Esophagus squamous epithelium (tissue), 5 donors: ENCODE measurements at places on chromosomes 4 and X.

DNA sequence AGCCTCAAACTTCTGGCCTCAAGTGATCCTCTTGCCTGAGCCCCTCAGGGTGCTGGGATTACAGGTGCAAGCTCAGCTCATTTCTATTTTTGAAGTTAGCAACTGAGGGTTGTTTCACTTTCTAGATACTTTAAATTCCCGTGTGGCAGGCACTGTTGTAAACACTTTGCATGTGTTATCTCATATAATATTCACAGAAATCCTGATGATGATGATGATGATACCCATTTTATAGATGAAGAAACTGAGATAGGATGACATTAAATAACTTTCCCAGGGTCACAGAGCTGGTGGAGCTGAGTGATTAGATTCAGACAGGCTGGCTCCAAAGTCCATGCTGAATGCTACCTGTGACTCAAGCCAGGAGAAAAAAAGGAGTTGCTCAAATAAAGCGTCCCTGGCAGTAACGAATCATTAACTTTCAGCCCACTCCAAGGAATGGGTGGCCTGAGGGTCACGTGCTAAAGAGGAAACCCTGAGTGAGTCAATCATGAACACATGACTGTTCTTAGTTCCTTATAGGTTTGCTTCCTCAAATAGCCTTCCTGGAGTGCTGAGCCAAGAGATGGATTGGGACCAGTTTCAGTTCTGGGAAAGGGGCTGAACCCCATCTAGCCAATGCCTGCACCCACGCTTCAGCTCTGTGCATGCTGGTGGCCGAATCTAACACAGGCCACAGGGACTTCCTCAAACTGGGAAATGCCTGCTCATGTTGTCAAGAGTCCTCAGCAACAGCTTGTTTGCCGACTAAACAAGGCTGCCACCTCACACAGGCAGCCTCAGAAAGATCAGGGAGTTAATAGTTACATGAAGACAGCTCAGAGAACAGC lies 52.8 kb downstream of the RBM47 start:
- peak; percentile 8 for DNase-seq

DNA sequence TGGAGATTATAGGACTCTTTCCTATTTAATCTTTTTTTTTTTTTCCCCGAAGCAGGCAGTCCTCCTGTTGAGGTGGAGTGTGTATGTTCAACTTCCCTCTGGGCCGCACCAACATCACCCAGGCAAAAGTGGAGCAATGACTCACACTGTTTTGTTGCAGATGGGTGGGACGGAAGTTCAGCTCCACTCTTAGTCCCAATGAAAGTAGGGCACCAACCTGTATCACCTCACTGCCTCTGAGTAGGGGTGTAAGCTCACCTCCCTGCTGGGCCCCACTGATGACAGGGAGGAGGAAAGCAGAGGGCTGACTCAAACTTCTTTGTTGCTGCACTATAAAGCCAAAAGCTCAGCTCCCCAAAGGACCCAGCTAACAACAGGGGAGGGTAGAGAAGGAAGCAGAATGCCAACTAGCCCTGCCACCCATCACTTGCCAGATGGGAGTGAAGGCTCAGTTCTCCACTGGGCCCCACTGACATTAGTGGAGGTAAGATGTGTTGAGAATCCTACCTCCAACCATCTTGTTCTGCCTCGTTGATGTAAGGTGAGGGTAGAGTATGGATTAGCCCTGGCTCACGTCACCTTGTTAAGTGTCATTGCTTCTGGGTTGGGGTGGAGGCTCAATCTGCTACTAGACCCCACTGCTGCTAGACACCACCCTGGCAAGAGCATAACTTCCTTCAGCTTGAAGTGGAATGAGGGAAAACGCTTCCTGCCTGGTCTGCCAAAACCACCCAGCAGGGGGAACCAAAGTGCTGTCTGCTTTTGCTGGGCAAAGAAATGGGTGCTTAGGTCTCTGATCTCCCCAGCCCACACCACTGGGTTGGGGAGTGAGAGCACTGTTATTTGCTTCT lies 14.1 kb downstream of the RPS6KA3 start:
- no peak for DNase-seq

DNA sequence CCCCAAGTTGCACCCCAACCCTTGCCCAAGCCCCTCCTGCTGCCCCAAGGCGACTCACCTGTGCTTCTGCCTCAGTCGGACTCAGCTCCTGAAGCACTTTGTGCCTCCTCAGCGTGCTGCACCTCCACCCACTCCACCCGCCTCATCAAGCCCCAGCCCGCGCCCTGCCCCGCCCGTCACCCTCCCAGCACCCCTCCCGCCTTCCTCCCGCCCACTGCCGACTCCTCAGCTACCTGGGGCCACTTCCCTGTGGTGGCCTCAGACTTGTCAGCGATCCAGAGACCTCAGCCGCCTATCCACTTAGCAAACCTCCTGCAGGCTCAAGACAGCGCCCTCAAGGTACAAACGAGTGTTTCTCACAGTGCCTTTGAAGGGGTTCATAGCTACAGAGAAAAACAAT lies 19.6 kb upstream of the IQCM start:
- DNase-seq: no peak

DNA sequence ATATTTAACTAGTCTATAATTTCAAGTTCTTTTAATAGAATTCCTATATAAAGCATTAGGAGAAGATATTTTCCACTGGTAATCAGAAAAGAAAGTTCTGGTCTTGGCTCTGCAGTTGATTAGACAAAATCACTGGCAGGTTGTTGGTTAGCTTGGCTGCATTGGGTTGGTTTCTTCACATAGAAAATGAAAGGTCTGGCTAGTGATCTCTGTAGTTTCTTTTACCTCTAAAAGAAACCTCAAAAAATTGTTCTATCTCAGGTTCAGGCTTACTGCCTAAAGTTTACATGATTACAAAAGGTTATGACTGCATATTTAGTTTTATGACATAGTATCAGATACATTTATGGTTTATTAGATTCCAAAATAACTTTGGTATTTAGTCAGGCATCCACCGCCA lies 95.8 kb upstream of the NAP1L5 start:
- DNase-seq: no peak

DNA sequence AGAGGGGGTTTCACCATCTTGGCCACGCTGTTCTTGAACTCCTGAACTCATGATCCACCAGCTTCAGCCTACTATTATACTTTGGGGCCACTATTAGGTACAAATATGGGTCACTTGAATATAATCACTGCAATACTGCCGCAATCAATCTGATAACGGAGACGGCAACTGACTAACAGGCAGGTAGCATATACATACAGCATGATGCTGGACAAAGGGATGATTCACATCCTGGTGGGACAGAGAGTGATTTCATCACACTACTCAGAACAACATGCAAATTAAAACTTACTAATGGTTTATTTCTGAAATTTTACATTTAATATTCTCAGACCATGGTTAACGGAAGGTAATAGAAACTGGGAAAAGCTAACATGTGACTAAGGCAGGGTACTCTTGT lies 10.9 kb downstream of the LRBA start:
- no peak for DNase-seq

GRCh38 chr4:187501731-187502130 lies 493.8 kb upstream of the ZFP42 start:
- no peak for DNase-seq

- no peak for DNase-seq
Measured at GRCh38 chr4:159117968-159118367, 15.1 kb downstream of the RAPGEF2 start.

DNA sequence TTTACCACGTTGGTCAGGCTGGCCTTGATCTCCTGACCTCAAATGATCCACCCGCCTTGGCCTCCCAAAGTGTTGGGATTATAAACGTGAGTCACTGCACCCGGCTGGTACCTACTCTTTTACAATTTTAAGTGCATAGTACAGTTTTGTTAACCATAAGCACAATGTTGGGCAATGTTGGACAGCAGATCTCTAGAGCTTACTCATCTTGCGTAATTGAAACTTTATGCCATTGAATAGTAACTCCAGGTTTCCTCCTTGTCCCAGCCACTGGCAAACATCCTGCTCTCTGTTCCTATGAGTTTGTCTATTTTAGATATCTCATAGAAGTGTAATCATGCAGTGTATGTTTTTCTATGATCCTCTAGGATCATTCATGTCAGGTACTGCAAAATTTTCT lies 9.3 kb upstream of the CPE start:
- no peak for DNase-seq

DNA sequence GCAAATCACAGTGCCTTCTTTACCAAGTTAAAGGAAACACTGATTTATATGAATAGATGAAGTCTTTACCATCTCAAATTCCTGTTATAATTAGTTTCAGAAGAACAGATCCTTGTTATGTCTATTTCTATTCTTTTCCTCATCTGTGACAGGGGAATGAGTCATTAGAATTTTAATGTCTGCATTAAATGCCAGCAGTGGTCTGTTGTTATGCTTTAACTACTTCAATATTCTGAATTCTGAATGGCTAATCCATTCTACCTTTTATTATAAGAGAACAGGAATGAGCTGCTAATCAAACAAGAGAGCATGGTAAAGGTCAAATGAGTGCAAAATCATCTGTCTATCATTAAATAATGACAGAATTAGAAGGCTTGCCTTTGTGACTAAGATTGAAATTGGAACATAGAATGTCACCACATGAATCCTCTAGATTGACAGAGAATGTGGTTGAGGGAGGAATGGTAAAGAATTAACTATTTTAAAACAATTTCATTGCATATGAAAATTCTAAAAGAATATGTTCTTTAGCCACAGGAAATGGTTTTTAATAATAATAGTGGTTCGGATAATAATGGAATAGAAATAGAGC lies 935.5 kb downstream of the ADGRL3 start:
- no peak for DNase-seq

DNA sequence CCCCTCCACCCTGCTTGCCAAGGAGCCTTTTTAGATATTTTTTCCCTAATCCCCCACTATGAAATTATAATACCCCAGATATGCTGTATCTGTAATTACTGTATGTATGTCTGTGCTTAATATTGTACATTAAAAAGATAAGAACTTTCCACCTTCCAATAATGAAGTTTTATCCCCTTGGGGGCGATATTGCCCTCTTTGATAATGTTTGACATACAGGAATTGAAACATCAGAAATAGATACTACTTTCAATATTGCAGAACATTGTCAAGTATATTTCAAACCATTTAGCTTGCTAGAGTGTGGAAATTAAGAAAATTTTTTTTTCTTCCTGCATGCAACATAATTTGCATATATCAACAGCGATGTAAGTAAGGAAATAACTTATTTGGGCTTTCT lies 58.9 kb downstream of the NAF1 start:
- DNase-seq: no peak

GRCh38 chrX:150753968-150754367 lies 60.8 kb downstream of the MTMR1 start:
- no peak for DNase-seq

- DNase-seq: no peak
Measured at GRCh38 chrX:150362599-150363481, at the start of gene MAMLD1. TSS of gene MAMLD1 (plus strand) at chrX:150363317. CDS start at chrX:150445517, 82,200 bp downstream.

- DNase-seq: no peak
Measured at GRCh38 chr4:1952058-1952700, 56.6 kb downstream of the NELFA start.

- no peak for DNase-seq
Measured at GRCh38 chr4:169583563-169583962, 28.8 kb downstream of the NEK1 start.

DNA sequence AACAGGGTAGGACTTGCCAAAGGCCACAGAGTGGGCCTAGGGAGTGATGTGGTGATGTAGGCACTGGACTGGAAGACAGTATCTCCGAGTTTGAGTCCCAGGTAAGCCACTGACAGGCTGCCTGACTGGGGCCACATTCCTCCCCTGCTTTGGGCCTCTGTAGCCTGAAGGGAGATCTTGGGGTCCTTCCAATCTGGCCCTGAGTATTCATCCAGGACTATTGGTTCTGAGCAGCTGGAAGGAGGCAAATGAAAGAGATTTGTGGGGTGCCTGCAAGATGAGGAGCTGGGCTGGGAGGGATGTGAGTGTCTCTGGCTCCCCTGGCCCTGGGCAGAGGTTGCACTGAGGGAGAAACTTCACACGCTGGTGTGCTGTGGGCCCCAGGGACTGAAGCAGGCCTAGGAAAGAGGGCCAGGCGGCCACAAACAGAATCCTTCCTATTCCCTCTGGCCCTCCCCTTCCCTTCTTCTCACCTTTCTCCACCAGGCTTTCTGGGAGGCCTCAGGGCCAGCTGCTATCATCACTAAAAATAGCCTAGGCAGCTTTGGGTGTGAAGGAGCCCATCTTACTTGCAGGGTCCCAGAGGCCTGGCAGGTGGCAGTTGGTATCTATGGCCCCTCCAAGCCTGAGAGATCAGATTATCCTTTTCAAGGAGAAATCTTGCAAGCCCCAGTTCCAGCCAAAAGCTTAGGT lies 70.1 kb downstream of the PJA1 start:
- DNase-seq: no peak

GRCh38 chr4:126552321-126552720 lies 1080.4 kb upstream of the INTU start:
- DNase-seq: no peak

DNA sequence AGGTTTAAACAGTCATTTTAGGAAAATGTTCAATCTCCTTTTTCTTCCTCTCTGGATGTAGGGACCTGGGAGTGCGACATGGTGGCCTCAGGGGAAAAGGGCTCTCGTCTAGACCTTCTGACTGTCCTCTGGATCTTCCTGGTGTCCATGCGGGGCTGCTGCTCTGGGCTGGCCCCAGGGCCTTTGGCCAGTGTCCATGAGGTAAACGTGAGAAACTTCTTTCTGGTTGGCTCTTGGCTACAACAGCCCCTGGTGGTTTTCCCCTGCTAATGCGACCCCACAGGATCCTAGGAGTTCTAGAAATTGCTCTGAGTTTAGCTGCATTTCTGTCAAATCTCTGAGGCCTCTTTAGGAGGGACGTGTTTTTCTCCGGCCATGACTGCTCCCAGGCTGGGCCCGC lies 85.7 kb downstream of the MFAP3L start:
- DNase-seq: no peak

GRCh38 chrX:153590961-153591956 lies 7.7 kb downstream of the CCNQ start:
- no peak for DNase-seq

GRCh38 chr4:162458051-162458450 lies 294.3 kb upstream of the FSTL5 start:
- no peak for DNase-seq

- DNase-seq: no peak
Measured at GRCh38 chrX:110004731-110005369, 1.9 kb downstream of the TMEM164 start.

DNA sequence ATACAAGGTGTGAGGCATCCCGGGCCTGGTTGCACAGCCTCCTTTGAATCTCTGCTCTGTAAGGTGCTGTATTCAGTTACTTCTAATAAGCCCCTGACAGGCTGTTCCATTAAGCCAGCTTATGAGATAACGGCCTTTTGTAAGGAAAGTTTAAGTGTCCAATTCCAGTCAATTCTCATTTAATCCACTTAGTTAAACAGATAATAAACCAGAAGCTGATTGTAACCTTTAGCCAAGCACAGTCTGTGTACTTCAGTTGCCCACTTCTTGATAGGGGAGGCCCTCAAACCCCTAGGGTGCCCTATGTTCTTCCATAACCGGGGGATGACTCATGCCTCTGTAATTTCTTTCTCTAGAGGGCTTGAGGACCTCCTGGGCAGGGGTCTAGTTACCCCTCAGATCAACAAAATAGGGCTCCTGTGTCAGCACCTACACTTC lies 63.4 kb downstream of the RASL11B start:
- DNase-seq: no peak
